ENCODE measurements at places on chromosomes 6 and 20.

DNA sequence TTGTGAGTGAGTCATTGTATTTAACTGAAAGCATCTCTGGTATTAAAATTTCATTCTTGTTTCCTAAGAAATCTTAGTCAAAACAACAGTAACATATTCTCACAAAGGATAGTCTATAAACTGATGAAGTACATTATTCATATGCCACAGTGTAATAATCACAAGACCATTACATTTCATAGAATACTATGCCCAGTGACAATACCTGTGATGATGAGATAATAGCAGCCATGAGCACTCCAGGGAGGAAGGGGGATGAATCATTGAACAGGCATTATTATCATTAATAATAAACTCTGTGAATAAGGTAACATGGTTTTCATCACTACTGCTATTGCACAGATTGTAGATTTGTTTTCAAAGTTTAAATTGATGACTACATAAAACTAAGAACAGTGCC, 667.9 kb downstream of the EPM2A start:
- peak; percentile 9 for DNase-seq

DNA sequence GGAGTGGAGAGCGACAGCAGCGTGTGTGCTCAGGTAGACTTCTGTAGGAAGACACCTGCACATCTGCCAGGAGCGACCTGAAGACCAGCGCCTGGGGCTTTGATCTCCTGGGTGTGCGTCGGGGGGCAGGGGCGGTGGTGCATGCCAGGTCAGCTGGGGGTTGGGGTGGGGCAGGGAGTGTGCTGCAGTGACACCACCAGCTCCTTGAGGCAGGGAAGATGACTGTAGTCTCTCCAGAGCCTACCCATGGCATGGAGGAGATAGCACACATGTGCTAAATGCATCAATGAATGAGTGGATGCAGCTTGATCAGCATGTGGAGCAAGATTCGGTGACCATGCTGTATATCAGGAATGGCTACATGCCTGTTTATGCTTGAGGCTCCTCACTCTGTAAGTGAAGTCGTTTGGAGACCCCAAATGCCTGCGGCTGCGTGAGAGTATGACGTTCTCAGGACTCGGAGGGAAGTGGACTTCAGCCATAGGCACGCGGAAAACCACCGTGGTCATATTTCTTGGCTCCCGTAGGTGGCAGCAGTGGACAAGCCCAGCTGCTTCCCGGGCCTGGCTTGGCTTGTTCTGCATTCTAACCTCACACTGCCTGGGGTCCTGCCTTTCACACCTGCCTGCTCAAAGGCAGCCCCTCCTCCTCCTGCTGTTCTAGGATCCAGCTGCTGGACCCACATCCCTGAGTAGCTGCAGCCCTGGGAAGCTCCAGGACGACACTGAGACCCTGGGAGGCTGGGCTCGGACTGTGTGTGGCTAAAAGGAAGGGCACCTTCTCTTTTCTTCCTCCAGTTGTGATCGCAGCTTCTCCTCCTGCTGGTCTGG, 39.4 kb upstream of the KCNK16 start:
- DNase-seq = peak; percentile 87

- no peak for DNase-seq
These were observed 120.8 kb downstream of the CHD6 start for GRCh38 chr20:41497186-41497895.

- no peak for DNase-seq
These were observed 50.8 kb upstream of the MAFB start for GRCh38 chr20:40739841-40740240.

- DNase-seq = peak; percentile 71
These were observed 13.4 kb upstream of the CPNE5 start for GRCh38 chr6:36852481-36853147.

DNA sequence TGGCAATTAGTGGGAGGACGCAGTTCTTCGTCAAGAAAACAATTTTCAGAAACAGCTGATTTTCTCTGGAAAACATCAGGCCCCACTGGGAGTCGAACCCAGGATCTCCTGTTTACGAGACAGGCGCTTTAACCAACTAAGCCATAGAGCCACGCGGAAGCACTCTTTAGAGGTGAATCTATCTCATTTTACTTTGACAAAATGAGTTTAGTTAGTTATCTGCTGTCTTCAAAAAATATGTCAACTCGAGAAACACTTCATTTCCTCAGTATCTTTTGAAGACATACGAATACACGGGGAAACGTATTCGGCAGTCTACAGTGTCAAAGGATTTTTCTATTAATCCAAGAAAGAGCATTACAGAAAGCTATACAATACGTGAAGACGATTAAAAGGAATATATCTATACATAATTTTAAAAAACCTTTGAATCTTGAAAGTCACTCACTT, 26.7 kb downstream of the GPX6 start:
- DNase-seq = peak; percentile 15

Data from AG08395 (cell line).